ENCODE measurements at places on chromosomes 4 and X.

DNA sequence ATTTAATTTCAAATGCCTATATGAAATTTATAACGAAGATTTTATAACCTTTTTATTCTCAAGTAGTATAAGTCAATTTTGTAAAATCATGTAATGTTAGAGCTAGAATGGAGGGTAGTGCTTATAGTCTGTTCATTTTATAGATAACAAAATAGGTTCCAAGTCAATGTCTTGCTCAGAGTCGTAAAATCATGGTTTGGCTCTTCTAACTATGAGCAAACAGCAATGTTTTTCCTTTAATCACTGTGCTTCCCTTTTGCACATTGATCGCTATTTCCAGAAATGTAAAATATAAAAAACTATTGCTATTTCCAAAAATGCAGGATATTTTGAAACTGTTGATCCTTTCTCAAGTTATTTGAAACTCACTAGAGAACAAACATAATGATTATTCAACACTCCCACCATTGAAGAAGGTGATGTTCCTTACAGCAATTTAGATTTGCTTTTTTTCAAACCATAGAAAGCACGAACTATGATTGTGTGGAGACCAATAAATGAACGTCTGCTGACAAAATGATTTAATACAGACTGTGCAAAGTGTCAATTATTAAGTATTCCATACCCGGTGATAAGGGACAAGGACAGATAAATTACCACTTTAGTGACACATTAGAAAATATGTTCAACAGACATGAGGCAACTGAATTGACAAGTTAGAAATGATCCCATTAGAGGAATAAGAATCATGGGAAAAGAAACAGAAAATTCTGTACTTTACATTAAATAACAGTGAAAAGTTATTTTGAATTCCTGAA, 412.1 kb upstream of the TECRL start:
- no peak for DNase-seq

- DNase-seq = no peak
Observed at GRCh38 chr4:144298519-144298918, 158.0 kb upstream of the GYPA start.

GRCh38 chrX:50152456-50152855, 48.4 kb downstream of the AKAP4 start:
- no peak for DNase-seq

DNA sequence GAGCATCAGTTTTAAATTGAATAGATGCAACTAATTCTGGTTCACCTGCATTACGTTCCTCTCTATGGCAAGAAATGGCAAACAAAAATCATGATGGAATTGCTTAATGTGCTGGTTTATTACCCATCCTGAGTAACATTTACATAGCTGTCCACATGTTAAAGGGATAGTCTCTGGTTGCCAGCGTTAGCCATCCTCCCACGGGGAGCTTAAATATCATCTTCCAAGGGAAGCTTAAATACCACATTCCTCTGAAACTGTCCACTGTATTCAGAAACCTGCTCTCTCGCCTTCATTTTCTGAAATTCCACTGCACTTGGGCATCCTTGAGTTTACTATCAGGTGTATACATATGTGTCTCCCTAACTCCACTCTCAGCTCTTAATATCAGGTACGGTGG, 586.6 kb downstream of the TLL1 start:
- DNase-seq = no peak

DNA sequence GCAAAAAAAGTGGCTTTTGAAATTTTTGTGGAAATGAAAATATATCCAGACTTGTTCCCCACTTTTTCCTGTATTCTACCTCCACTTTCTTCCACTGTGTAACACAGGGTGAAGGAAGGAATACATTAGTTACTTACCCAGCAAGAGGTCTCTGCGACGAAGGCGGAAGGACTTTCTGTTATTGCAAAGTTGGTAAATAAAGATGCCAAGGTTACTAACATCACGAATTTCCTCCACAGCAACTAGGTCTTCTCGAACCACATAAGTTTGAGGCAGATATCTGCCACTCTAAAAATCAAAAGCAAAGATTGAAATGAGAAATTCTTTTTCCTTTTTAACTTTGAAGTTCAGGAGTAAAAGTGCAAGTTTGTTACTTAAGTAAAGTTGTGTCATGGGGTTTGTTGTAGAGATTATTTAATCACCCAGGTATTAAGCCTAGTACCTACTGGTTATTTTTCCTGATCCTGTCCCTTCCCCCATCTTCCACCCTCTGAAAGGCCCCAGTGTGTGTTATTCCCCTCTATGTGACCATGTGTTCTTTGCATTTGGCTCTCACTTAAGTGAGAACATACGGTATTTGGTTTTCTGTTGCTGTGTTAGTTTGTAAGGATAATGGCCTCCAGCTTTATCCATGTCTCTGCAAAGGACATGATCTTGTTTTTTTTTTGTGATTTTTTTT, 5.8 kb downstream of the ITM2A start:
- no peak for DNase-seq

- DNase-seq = no peak
Observed at GRCh38 chr4:22719218-22719617, 26.5 kb downstream of the GBA3 start.

DNA sequence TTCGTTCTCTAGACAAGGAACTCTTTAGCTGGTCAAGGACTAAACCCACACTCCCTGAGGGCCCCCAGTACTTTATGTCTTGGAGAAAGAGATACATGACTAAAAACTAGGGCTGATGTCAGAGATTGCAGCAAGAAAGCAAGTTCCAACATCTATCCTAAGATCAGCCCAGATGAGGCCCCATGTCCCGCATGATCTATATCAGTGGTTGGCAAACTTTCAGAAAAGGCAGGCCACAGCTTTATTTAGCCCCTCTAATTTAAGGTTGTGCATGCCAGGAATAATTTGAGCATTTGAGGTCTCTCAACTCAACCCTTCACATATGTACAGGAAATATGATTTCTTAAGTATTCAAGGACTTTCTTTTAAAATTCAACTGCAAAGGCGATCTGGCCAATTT, 44.1 kb upstream of the FRMD7 start:
- no peak for DNase-seq

- DNase-seq = no peak
Observed at GRCh38 chr4:168864821-168865541, 145.1 kb downstream of the CBR4 start.

GRCh38 chrX:43481576-43481975, 174.5 kb upstream of the MAOA start:
- no peak for DNase-seq

GRCh38 chrX:49876750-49877149, 2.5 kb upstream of the USP27X start:
- no peak for DNase-seq

DNA sequence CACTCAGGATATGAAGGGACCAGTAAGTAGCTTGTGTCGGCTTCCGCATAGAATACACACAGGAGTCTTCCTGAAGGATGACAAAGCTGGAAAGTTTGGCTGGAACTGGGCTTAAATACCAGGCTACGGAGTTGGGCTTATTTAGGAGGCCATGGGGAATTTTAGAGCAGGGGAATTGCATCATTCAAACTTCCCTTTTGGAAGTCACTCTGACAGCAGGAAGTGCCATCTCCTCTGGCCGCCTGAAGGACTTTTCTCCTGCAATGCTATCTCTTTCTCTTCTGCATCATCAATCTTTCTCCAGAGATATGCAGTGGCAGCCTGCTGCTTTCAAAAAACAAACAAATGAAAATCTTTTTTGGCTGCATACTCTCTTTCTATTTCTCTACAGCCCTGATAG, 48.4 kb upstream of the PAK3 start:
- DNase-seq = no peak

- DNase-seq = no peak
Observed at GRCh38 chr4:140968371-140968770, 164.9 kb downstream of the RNF150 start.

DNA sequence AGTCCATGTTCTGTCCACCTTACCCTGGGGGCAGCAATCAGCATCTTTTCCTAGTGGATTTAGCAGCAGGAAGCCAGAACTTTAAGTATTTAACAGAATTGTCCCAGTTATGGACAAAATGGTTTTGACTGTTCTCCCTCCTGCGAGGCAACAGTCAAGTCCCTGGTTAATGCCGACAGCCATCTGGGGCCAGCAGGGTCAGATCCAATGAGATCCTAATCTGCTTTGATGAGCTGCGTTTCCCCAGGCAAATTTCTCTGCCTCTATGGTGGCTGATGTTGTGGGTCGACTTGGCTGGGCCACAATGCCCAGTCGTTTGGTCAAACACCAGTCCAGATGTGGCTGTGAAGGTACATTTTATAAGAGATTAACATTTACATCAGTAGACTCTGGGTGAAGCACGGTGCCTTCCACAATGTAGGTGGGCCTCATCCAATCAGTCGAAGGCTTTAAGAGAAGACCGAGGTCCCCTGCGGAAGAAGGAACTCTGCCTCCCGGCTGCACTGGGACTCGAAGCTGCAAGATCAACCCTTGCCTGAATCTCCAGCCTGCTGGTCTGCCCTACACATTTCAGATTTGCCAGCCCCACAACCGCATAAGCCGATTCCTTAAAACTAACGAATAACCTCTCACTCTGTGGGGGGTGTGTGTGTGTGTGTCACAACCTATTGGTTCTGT, 89.0 kb upstream of the C4orf50 start:
- DNase-seq = no peak

GRCh38 chrX:19906293-19906692, 18.9 kb upstream of the SH3KBP1 start:
- no peak for DNase-seq

GRCh38 chrX:13226214-13226613, 93.6 kb downstream of the ATXN3L start:
- DNase-seq = no peak

DNA sequence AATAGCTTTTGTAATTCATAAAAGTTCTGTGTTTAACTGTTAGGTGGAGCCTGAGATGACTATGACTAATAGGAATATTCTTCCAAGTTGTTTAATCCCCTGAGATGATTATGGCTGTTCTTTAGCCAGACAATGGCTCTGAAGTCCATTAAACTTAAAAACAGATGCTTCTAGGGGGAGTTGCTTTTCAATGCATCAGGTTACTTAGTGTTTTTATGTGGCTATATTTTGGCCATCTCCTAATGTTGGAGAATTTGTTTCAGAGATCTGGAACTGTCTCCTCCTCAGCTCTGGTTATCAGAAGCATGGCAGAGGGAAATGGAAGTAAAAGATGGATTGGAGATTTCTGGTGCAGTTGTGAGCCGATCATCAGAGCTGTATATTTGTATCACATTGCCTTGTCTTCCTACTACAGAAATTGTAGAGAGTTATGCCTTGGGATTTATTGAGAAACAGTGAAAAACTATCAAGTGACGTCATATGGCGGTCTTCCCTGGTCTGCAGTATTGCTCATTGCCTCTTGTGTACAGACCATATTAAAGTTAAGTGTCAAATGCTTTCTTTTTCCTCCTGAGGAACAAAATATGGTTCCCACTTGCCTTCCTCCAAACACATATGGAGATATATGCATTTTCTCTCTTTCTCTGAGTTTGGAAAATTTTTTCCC, 29.8 kb downstream of the SGMS2 start:
- DNase-seq = no peak

DNA sequence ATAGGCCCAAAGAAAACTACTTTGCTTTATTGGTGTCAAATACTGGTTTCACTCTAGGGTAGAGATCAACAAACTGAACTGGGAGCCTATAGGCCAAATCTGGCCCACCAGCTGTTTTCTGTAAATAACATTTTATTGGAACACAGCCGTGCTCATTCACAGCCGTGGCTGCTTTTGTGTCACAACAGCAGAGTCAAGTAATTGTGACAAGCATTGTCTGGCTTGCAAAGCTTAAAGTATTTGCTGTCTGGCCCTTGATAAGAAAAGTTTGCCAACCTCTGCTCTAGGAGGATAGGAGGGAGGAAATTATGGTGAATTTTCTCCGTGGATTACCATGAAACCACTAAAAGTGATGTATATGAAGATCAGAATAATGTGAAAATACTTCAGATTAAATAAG, 53.4 kb downstream of the GPAT3 start:
- no peak for DNase-seq

- DNase-seq = no peak
Observed at GRCh38 chrX:151505796-151506195, 57.7 kb upstream of the PASD1 start.

- DNase-seq = no peak
Observed at GRCh38 chrX:69038816-69039215, 126.4 kb downstream of the PJA1 start.

DNA sequence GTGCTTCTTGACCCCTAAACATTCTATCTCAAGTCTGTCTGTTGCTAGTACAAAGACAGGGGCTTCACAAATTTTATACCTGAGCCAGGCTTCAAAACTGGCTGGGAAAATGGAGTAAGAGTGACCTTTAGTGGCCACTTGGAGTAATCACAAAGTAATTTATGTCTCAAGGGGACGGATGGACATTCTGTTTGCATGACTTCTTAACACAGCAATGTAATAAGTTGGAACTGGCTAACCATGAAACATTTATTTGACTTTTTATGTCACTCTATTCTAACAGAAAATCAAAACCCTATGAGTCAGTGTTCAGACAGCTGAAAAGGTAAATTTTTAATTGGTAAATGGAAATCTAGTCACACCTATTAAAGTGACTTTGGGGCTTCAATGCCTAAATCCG, 600.6 kb downstream of the ANKRD50 start:
- no peak for DNase-seq

- no peak for DNase-seq
Observed at GRCh38 chr4:182175788-182176519, 67.2 kb upstream of the TENM3 start.
